NCI-H187 treated with DMSO at 0.1 percent for 48 hours (cell line): ENCODE measurements at places on chromosomes 2 and 18.

DNA sequence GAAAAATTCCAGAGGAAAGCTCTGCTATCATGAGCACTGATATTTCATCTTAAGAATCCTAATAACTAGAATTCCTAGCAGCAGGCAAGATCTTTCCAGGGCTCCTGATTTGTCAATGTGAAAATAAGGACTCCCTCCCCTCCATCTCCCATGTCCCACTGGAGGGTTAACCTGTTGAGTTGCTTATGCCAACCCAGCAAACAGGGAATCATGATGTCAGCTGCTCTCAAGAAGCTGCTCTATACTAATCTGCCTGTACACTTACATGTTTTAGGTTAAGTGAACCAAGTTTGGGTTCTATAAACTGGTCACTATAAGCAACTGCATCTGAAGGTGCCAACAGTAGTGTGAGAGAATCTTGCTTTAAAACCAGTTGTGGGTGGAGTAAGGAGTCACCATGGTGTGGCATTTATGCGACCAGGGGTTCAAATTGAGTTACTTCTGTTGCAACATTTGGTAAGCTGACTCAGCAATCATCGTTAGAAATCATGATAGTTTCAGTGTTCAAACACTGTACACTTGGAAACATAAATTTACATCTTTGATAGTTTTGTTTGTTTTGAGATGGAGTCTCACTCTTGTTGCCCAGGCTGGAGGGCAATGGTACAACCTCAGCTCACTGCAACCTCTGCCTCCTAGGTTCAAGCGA lies 53.4 kb downstream of the STK25 start:
- DNase-seq: no peak

GRCh38 chr18:11861583-11862288 lies 10.5 kb downstream of the CHMP1B start:
- DNase-seq: no peak

DNA sequence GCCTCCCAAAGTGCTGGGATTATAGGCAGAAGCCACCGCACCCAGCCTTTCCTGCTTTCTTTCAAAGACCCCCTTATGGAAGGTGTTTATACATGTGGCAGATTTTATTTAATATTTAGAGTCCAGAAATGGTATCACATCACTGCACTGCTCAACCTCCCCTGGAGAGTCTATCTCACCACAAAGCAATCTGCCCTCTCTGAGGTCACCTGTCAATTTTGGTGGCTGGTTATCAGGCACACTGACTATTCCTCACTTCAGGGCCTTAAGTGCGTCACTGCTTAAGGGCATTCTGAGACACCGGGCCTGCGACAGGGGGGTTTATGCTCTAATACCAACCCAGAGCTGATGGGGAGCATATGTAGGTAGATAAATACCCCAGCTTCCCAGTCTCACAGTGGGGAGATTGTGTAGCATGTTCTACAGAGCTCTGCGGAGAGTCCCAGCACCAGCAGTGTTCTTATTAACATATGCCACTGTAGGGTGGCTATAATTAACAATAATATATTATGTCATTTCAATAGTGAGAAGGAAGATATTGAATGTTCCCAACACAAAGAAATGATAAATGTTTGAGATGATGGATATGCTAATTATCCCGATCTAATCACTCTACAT lies 42.7 kb upstream of the ZDBF2 start:
- DNase-seq: no peak

GRCh38 chr2:234514873-234515638 lies 18.2 kb upstream of the ARL4C start:
- DNase-seq: no peak

- DNase-seq: no peak
These were observed 143.2 kb upstream of the SETBP1 start for GRCh38 chr18:44537526-44537925.

- no peak for DNase-seq
These were observed 89.1 kb upstream of the NEDD4L start for GRCh38 chr18:57954935-57955334.

DNA sequence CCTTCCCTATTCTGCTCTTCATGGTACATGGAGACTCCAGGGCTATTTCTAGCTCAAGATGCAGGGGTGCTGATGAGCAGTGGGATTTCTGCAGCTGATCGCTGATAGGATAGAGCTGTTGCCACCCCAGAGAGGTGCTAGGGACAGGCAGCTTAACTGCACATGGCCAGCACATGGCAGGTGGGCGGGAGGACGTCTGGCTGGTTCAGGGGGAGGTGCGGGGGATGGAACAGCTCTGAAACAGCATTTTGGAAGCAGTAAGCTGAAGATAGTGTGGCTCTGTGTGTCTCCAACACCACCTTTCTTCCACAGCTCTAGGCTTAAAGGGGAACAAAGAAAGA lies 151.9 kb upstream of the PELI1 start:
- DNase-seq: no peak
